ENCODE measurements at places on chromosomes 5 and 9.
A peak's percentile ranks its signal among the peaks of the same experiment; 100 is the strongest.

- DNase-seq, result peak; percentile 22
Observed at GRCh38 chr9:127963041-127963358, 17.8 kb downstream of the EEIG1 start.

GRCh38 chr5:164353155-164353554 lies 847.7 kb downstream of the MAT2B start:
- DNase-seq, result no peak

- DNase-seq, result no peak
Observed at GRCh38 chr5:180035206-180035931, 36.2 kb downstream of the RNF130 start.

GRCh38 chr5:142474431-142475094 lies 149.7 kb upstream of the SPRY4 start:
- DNase-seq, result no peak

DNA sequence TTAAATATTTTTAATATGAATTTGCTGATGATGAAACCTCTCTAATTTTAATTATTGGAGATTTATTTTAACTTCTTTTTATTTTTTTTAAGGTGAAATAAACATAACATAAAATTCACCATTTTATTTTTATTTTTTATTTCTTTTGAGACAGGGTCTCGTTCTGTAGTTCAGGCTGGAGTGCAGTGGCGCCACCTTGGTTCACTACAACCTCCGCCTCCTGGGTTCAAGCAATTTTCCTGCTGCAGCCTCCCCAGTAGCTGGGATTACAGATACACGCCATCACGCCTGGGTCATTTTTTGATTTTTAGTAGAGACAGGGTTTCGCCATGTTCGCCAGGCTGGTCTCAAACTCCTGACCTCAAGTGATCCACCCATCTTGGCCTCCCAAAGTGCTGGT lies 402.9 kb downstream of the PRR16 start:
- DNase-seq, result no peak

DNA sequence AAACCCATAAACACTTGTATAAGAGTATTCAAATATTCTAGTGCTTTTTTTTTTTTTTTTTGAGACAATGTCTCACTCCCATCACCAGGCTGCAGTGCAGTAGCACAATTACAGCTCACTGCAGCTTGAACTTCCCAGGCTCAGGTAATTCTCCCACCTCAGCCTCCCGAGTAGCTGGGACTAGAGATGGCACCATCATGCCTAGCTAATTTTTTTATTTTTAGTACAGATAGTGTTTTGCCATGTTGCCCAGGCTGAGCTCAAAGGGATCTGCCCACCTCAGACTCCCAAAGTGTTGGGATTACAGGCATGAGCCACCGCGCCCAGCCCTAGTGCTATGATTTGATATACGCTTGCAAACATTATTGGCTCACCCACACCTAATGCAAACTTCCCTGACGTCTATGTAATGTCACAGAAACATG lies 11.8 kb downstream of the IL6ST start:
- no peak for DNase-seq

DNA sequence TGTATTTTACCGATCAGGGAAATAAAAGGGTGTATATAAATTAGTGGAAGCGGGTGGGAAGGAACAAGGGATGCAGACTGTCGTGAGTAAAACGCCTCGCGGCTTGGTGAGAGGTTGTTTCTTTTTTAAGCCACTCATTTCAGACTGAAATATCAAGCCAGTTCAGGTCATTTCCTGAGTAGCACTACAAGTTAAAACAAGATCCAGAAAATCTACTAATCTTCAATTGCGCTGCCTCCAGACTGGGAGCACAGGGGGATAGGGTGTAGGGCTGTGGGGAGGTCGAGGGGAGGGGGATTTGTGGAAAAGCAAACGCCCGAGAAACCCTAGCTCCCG lies 140.8 kb downstream of the TSSK1B start:
- no peak for DNase-seq

DNA sequence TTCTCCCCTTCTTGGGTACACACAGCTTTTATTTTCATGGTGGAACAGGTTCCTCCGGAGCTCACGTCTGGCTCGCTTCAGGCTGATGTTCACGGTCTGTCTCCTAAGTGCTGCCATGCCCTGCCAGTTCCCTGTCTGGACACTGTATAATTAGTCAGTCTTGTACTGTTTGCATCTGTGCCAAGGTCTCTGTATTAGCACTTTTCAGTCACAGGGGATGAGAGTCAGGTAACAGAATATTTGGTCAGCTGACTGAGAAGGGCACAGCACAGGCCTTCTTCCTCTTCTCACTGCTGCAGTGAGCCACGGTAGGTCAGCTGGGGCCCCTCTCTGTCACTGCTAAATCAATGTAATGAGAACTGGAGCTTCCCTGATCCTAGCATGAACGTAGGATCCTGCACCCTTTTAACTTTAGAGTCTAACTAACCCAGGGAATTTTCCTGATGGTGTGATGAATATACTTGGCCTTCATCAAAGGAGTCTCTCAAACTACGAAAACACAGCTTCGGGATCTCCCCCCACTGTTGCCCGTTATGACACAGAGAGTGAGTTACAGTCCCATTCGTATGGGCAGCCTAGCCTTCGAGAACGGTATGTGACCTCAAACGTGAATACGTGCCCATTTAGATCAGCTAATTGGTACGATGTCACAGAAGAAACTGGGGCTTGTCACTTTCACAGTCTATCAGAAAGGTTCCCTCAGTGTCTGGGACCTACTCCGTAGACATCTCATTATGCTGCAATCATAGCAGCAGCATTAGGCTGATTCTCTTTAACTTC lies 354.1 kb upstream of the RFX3 start:
- DNase-seq, result no peak

GRCh38 chr5:36279054-36279698 lies 22.5 kb downstream of the RANBP3L start:
- DNase-seq, result no peak

DNA sequence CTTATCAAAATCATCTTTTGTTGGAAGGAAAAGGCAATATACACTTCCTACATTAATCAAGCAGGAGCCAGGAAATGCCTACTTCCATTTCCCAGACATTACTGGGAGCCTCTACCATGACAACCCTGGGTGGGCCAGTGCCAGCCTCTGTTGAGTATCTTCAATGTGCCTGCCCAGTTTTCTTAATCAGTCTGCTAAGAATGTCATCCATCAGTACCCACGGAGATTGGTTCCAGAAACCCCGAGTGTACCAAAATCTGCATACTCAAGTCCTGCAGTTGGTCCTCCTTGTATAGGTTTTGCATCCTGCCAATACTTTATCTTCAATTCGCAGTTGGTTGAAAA lies 82.4 kb downstream of the MARCHF3 start:
- DNase-seq, result no peak

DNA sequence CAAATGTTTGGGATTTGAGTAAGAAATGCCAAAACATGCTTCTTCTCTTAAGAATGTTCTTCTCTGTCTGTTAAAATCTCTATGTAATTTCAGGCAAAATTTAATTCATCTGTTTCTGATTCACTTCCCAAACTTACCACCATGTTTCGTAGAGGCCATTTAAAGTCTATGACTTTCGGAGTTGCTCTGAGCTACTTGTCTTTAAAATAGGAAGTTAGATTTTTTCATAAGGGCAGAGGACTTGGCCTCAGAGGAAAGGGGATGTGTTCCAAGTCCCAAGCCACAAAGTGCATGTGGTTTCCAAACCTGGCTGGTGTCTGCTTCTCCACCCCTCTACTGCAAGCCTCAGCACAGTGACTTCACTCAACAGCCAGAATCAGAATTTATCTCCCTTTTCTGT lies 111.3 kb upstream of the ADRA1B start:
- peak; percentile 70 for DNase-seq

DNA sequence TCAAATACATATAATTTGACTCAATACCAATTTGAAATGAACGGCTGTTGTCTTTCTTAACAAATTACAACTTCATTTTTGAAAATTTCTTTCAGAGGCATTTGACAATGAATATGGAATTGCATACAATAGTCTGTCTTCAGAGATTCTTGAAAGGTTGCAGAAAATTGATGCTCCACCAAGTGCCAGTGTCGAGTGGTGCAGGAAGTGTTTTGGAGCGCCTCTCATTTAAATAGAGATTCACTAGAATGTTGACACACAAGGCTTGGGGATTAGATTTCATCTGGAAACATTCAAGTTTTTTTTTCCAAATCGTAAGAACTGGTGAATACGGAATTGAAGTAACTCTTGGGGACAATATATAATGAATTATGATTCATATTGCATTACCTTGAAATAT lies 8.1 kb downstream of the RPS6 start:
- no peak for DNase-seq
